ENCODE measurements at places on chromosomes 7 and 10.

DNA sequence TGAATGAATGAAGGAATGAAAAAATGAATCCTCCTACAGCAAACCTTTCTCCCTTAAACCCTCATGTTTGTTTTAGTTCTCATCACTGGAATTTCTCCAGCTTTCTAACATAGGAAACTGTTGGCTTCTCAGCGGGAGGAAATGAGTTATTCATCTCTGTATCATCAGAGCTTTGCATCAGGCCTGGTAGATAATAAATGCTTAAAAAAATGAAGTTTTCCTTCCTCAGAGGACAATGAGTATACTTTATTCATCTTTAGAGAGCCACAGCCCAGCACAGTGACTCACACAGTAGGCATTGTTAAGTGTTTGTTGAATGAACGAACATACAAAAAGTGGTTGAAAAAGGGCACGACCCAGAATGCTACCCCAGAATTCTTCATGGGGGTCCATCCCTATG is 62.6 kb downstream of the COL13A1 start:
- DNase-seq: no peak

DNA sequence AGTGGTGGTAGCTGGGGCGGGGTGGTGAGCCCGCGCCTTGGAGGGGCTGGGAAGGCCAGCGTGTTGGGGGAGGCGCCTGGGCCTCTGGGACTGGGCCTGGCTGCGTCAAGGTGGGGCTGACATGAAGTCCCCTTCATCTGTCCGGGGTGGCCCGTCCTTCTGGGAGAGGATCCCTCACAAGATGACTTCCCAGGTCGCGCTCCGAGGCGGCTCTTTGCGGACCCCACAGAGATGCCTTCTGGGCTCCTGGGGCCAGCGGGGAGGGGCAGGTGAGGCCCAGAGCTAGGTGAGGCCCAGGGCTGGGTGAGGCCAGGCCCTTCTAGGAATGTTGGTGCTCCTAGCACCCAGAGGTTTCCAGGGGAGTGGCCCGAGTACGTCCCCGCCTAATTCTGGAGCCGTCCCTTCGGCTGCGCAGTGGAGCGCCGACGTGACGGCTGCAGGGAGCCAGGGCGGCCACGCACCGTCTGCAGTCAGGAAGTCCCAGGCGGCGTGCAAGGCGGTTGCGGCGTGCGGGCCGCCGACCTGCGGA is 58.2 kb upstream of the NUPR2 start:
- no peak for DNase-seq

DNA sequence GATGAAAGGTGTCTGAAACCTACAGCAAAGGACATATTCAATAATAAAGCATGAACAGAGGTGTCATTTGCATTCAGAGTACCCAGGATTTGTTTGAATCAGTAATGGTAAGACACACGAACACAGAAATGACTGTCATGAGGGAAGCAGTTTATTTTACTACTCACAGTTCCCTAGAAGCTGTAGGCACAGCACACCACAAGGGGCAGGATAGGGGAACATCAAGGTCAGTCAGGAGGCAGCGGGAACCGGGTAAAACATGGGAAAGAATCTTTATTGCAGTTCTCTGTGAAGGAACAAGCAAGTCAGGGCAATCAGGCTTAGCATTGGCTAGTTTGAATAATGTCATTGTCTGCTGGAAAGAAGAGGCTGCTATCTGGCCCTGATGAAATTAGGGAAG is 70.2 kb upstream of the PDSS1 start:
- no peak for DNase-seq

- no peak for DNase-seq
These were observed 1288.5 kb upstream of the AUTS2 start for GRCh38 chr7:68309806-68310205.

DNA sequence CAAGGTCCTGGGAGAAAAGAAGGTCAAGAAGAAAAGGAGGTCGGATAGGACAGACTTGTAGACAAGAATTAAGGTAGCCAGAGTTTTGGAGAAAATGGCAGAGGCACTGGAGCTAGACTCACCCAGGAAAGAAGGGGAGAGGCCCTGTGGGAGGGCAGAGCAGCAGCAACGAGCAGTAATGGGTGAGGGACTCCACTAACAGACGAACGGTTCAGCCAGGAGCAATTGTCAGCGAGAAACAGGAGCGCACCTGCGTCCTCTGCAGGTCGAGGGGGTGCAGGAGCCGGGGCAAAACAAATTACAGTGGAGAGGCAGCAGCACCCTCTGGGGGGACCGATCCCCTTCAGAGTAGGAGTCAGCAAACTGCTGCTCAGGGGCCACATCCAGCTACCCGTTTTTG is 18.5 kb upstream of the IGFBP3 start:
- DNase-seq: no peak

DNA sequence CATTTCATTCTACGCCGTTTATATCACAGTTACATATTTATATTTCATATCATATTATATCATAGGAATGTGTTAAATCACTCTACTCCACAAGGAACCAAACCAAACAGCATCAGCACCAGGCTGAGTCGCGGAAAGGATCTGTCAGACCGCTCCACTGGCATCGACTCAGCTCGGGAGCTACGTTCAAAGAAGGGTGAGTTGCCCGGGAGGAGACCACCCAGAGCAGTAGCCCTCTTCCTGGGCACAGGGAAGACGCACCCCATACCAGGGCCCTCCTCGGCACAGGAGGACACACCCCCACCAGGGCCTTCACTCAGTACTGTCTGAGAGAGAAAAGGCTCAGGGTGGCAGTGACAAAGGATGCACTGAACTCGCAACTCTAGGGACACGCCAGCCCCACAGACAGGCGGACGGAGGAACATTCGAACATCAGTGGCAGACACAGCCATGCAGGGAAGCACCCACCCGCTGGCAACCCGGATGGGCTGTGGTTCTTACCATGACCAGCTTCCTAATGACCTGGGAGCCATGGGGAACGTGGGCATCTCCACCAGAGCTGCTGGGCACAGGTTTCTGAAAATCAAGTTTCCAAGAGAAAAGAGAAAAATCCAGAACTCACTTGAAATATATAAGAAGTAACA is 28.7 kb downstream of the PITRM1 start:
- no peak for DNase-seq

DNA sequence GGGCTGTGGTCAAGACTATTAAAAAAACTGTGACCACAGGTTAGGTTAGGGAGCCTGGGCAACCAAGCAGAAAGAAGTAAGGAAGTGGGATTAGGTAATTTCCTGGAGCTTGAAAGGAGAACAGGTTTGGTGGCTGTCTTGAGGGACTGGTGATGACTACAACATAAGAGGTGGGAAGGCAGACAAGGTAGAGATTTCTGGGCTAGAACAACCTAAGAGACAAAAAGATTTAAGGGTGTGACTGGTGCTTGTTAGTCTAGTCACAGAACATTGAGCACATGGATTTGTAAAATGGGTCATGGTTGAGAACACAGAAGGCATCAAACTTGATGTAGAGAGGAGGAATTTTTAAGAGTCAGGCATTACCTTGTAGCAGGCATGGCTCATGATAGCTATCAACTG is 123.7 kb upstream of the ASAH2 start:
- no peak for DNase-seq

GRCh38 chr7:69395061-69395714 is 203.1 kb upstream of the AUTS2 start:
- DNase-seq: no peak

DNA sequence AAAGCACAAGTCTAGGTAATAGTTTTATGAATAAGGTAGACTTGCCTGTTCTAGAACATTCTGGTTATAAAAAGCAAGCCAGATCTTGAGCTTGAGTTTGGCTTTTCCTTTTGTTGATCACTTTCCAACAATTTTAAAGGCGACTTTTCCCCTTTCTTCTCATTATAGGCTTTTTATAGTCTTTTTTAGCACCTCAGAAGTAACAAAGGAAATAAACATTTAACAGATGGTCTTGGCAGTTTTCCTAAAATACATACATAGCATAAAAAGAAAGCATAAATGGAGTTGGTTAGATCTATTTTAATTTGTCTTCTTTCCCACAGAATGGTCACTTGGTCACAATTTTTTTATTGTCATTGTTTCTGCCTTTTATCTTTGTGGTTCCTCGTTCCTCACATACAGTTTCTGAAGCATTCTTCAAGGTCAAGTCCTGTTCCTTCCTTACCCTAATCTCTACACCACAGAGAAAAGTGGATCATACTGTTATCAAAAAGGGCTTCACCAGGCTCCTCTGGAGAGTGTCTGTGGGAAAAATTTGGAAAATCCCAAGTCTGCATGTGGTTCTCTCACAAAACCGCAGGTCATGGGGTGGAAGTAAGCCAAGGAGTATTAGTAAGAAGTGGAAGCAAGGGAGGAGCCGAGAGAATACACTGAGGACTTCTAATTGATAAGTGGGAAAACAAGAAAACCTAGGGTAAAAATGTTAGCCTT is 31.3 kb downstream of the THNSL1 start:
- no peak for DNase-seq

DNA sequence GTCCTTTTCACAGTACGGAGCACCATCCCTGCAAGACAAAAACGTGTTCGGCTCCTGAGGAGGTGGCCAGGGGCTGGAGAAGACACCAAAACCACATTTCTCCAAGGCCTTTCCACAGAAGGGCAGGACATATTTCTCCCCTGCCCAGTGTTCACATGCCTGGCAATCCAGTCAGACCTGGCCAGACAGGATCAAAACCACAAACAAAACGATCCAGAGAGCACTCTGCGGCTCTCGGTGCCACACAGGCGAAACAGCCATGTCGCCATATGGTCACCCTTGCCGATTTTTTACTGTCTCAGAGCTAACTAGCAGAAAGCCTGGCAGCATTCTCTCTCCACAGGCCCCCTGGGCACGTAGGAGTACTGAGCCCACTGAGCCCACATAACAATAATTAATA is 113.0 kb downstream of the ABLIM1 start:
- DNase-seq: peak; percentile 94

DNA sequence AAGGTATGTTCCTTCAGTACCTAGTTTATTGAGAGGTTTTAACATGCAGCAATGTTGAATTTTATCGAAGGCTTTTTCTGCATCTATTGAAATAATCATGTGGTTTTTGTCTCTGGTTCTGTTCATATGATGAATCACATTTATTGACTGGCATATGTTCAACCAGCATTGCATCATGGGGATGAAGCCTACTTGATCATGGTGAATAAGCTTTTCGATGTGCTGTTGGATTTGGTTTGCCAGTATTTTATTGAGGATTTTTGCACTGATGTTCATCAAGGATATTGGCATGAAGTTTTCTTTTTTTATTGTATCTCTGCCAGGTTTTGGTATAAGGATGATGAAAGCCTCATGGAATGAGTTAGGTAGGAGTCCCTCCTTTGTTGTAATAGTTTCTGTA is 204.0 kb upstream of the GNAI1 start:
- no peak for DNase-seq

- no peak for DNase-seq
These were observed 10.4 kb downstream of the ELN start for GRCh38 chr7:74038194-74038961.
